ENCODE measurements at places on chromosomes 16 and 17.
A peak's percentile ranks its signal among the peaks of the same experiment; 100 is the strongest.

DNA sequence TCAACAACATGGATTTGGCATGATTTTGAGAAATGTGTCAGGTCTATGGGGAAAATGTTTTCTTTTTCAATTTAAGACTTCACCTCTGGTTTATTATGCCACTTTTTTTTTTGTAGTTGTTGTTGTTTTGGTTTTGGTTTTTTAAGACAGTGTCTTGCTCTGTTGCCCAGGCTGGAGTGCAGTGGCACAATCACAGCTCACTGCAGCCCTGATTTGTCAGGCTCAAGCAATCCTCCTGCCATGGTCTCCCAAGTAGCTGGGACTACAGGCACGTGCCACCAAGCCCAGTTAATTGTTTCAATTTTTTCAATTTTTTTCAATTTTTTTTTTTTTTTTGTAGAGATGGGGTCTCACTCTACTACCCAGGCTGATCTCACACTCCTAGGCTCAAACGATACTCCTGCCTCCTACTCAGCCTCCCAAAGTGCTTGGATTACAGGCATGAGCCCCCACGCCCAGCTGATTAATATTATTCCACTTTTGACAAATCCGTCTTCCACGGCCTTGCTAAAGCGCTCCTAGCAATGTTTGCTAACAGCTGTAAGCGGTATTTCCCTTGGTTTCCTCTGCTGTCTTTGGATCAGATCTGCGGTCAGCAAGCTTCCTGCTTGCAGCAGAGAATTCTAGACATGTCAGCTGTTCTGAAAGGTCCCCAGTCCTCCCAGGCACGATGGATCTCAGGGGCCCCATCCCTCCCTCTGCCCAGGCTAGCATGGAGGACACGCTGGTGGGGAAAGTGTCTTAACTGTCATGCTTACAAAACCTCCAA, 7.0 kb upstream of the MILR1 start:
- peak; percentile 31 for DNase-seq

GRCh38 chr16:9612267-9612666, 520.8 kb downstream of the HAPSTR1 start:
- no peak for DNase-seq

GRCh38 chr17:28610376-28610775, 3.6 kb downstream of the RSKR start:
- DNase-seq, result no peak

DNA sequence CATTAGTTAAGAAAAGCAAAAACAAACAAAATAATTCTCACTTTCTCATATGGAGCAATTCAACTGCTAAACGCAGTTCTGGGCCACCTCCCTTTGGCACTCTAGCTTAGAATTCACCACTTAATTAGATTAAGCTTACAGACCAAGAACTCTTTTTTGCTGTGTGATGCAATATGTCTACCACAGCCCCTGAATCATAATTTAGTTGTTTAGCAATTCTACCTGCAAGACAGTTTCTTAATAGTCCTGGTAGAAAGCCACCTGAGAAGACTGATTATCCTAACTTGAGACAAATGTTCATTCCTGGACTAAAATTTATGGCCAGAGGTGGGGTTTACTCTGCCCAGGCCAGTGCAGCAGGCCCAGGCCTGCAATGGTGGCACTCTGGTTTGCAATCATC, 205.9 kb downstream of the HS3ST3A1 start:
- DNase-seq, result no peak

- DNase-seq, result peak; percentile 39
These were observed 2.2 kb upstream of the TLCD3B start for GRCh38 chr16:30033270-30033669.

GRCh38 chr16:87056083-87056482, 261.1 kb downstream of the C16orf95 start:
- no peak for DNase-seq

GRCh38 chr17:9696279-9697044, 51.1 kb downstream of the USP43 start:
- DNase-seq, result no peak

DNA sequence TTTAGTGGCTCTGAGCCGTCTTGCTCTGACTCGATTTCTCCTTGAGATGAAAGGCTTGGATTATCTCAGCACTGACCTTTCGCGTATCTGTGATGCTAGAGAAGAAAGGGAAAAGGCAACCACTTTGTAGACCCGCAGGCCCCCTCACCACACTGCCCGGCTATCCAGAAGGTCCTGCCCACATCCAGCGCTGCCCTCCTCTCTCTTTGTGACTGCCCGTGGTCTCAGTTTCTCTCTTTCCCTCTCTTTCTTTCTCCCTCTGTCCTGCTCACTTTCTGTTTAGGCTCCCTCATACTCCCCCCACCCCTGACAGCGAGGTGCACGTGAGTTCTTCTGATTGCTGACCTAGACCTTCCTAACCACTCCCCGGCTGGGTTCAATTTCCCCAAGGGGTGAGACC, 12.8 kb upstream of the TBX21 start:
- no peak for DNase-seq

DNA sequence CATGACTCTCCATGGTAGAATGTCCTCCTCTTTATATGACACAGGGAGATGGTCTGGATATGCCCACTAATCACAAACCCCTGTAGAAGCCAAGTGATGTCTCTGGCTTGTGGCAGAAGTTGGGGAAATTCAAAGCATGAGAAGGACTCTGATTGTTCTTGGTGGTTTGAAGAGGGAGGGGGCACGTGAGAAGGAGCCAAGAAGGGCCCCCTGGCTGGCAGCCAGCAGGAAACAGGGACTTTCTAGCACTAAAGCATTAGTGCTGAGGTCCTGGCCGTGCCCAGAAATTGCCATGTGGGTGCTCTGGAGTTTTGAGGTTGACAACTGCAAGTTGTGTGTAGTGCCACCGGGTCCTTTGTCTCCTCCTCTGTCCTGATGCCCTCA, 199.9 kb downstream of the LGALS9B start:
- DNase-seq, result peak; percentile 19

GRCh38 chr17:45312477-45313420, 4.1 kb downstream of the MAP3K14 start:
- peak; percentile 41 for DNase-seq

- no peak for DNase-seq
These were observed 31.5 kb downstream of the HLF start for GRCh38 chr17:55296171-55296695.

GRCh38 chr16:57798953-57799599, 3.2 kb downstream of the KIFC3 start:
- DNase-seq, result no peak

GRCh38 chr17:79627184-79627765, 16.4 kb upstream of the RBFOX3 start:
- no peak for DNase-seq

DNA sequence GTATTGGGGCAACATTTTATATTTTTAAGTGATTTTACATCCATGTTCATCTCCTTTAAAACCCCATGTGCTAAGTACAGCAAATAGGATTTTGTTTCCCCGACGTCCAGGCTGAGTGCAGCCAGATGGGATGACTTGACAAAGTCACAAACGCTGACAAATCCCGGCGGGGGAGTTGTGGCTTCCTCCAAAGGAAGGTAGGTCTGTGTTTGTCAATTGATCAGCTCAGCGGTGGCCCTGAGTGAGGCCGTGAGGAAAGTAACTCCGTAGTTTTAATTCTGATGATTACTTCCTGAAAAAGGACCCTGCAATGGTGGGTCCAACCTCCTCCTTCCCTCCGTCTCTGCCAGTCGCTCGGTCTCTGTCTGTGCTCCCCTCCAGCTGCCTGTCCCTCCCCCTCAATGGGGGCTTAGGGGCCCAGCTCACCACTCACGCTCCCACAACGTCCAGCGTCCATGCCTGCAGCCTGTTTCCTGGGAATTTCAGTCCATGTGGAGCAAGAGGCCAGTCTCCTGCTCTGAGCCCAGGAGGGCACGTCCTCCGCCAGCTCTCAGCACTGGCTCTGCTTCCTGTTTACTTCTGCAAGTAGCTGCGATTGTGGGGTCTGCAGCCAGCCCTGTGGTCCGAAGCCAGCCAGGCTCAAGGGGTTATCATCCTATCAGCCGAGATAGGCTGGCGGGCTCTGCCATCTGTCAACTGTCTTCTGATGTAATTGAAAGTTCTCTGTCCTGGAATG, 209.4 kb upstream of the FOXF1 start:
- no peak for DNase-seq

DNA sequence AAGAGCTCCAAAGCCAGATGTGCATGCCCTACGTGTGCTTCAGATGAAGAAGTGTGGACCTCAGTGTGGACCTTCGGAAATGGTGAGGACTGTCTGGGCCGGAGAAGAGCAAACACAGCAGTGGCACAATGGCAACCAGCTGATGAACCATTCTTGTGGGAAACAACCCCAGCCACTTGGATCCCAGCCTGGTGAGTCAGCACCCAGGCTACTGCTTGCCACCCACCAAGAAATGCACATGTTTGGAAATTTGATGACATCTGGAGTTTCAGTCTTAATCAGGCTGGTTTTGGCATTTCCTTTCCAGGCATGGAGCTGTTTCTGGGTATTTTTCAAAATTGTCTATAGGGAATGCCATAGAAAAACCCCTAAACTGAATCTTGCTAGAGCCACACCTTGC, 42.7 kb downstream of the DYNLRB2 start:
- peak; percentile 69 for DNase-seq

- no peak for DNase-seq
These were observed 34.2 kb downstream of the MPHOSPH6 start for GRCh38 chr16:82135844-82136243.

- DNase-seq, result no peak
These were observed 2.3 kb downstream of the TOP2A start for GRCh38 chr17:40415390-40415789.

- DNase-seq, result no peak
These were observed 50.5 kb upstream of the CHMP6 start for GRCh38 chr17:80941171-80941570.

GRCh38 chr16:30024451-30024850, 1.5 kb downstream of the C16orf92 start:
- no peak for DNase-seq

- DNase-seq, result no peak
These were observed 209.2 kb upstream of the TNRC6C start for GRCh38 chr17:77749321-77749751.

- peak; percentile 95 for DNase-seq
These were observed at the start of gene TP53I13 for GRCh38 chr17:29568331-29569244. TP53I13 (plus strand) TSS chr17:29568701; CDS start chr17:29568759, 58 bp downstream.

- DNase-seq, result no peak
These were observed 29.6 kb downstream of the RCVRN start for GRCh38 chr17:9875441-9875840.

Data from activated CD4-positive, alpha-beta T cell treated with anti-CD3 and anti-CD28 coated beads, Interleukin-2, amount 50 U/mL, for 48 hours (primary cell).